ENCODE measurements at places on chromosomes 2 and 18.

- no peak for DNase-seq
Observed at GRCh38 chr18:21629089-21629832, 17.1 kb downstream of the SNRPD1 start.

DNA sequence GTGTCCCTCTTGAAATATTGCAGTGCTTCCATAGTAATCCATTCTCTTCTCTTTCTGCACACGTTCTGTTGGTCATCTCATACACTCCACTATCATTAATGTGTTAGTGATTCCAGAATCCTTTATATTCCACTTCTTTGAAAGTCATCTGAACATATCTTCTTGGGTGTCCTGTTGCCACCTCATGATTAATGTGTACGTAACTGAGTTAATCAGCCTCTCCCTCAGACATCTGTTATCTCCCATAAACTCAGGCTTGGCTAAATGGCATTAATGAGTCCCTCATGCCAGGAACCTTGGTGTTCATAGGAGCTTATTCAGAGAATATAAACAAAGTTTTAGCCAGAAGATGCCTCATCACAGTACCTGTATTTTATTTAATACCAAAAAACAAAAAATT lies 126.4 kb downstream of the NCOA1 start:
- DNase-seq: no peak

- DNase-seq: peak; percentile 74
Observed at GRCh38 chr18:77702686-77703085, 453.0 kb downstream of the GALR1 start.

- DNase-seq: no peak
Observed at GRCh38 chr18:27616324-27616723, 431.2 kb upstream of the CHST9 start.

DNA sequence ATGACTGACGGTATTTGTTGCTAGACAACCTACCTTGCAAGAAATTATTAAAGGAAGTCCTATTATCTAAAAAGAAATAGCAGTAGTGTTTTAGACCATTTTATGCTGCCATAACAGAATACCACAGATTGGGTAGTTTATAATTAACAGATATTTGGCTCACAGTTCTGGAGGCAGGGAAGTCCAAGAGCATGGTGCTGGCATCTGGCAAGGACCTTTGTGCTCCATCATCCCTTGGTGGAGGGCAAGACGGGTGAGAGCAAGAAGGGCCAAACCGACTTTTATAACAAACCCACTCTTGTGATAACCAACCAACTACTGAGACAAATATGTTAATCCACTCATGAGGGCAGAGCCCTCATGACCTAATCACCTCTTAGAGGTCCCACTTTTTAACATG lies 91.2 kb downstream of the DYNC1I2 start:
- no peak for DNase-seq

- no peak for DNase-seq
Observed at GRCh38 chr2:127630096-127630863, 15.7 kb upstream of the GPR17 start.

GRCh38 chr2:180322781-180323180 lies 315.7 kb upstream of the CWC22 start:
- no peak for DNase-seq

DNA sequence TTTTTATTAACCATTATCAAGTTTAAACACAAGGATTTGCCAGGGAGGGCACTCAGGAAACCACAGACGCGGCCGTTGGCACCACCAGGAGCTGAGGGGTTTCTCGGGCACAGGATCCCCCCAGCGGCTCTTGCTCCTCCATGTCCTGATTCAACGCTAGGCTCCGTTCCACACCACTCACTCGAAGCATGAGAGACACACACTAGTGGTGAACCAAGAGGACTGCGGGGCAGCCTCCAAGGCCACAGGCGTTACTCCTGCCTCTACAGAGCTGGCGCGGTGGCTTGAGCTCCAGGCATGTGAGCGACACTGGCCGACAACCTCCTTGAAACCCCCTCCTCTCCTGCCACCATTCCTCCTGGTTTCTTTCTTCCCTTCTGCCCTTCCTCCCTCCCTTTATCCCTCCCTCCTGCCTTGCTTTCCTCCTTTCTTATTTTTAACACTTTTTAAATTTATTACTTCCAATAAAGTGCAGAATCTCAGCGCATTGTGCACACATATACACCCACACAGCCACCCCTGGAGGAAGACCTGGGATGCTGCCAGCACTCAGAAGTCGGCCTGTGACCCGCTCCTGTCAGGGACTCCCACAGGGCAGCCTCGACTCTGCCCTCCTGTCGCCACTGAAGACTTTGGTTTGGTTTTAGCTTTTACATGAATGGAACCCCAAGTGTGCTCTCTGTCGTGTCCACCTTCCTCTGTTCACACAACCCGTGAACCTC lies 21.7 kb downstream of the COX7A2L start:
- DNase-seq: no peak

DNA sequence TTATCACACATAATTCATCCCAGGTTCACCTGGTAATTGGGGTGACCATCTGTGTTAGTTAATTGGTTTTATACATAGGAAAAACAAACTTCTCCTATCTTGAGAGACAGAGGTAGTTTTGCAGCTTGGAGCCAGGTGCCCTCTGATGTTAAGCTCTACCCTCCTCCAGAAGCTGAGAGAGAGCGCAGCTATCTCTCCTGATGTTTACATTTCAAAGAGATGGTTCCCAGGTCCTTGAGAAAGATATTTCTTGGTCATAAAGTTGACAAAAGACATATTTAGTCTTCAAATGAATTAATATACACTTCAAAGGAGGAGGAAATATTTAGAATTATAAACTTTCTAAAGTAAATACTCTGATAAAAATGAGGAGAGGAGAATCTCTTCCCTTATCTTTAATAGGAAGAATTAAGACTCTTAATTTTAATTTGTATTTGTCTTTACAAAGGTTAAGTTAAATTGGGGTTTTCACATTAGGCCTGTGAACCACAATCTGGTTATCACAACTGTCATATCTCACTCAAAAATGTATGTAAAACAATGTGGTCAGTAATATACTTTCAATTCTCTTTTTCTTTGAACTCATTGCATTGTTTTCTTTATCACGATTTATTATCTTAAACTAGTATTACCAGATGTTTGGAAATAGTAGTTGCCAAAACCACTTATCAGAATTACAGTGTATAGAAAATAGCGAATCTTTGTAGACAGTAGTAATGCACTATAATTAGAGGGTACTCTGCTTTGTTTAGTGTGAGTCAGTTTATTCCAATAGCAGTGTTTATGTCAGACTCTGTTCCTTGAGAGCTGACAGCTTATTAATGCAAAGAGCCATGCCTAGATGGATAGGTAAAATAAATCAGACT lies 26.8 kb downstream of the SERPINB4 start:
- DNase-seq: peak; percentile 85

DNA sequence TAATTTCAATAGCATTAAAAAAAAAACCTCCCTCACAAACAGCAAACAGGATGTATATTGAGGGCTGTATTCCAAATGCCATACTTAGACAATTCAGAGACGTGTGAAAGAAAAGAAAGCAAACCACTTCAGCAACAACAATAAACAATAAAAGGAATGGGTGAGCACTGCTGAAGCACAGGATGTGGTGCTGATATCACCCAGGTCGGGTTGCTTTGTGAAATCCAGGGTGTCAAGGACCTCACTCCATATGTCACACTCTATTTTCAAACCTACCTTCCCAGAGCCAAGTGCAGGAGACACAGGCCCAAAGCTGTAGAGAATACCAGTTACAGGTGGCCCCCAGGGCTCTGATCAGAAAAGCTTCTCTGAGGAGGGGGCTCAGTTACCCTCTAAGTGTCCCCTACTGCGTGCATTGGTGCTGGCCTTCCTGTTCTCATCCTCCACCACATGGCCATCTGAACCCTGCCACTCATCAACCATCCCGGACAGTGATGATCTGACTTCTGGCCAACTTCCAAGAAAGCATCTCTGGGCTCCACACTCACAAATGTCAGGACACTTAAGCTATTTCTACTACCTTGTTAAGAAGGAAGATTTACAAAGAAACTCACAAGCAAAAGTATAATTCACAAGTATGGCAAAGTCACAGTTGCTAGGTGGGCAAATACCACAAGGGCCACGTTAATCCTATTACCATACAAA lies 363.0 kb downstream of the SS18 start:
- DNase-seq: no peak

GRCh38 chr18:79111483-79111882 lies 42.3 kb downstream of the ATP9B start:
- DNase-seq: no peak

DNA sequence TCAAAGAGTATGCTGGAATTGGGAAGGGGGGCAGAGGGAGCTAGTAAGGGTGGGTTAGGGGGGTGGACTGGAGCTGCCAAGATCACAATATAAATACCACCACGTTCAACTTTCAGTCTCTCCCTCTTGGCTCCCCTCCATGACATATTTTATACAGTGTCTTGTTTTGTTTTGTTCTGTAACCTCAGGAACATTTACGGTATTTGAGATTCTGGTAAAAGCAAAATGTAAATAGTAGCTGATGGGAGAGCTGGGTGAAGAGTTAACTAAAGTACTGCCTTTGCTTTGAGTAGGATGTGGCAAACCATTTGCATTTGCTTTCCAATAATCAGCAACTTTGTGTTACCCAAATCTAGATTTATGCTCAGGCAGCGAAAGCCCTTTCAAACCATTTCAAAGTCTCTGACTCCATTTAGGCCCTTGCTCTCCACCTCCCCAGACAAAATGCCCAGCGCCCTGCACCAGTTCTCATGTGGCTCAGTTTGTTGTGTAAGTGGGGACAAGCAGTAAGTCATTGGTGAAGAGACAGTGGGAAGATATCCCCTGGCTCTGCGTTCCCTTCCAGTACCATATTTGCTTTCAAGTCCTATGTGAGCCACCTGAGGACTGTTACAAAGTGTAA lies 17.4 kb downstream of the IRS1 start:
- no peak for DNase-seq

GRCh38 chr2:65316072-65316471 lies 88.4 kb downstream of the ACTR2 start:
- no peak for DNase-seq

GRCh38 chr2:218478544-218478943 lies 59.6 kb downstream of the VIL1 start:
- no peak for DNase-seq

DNA sequence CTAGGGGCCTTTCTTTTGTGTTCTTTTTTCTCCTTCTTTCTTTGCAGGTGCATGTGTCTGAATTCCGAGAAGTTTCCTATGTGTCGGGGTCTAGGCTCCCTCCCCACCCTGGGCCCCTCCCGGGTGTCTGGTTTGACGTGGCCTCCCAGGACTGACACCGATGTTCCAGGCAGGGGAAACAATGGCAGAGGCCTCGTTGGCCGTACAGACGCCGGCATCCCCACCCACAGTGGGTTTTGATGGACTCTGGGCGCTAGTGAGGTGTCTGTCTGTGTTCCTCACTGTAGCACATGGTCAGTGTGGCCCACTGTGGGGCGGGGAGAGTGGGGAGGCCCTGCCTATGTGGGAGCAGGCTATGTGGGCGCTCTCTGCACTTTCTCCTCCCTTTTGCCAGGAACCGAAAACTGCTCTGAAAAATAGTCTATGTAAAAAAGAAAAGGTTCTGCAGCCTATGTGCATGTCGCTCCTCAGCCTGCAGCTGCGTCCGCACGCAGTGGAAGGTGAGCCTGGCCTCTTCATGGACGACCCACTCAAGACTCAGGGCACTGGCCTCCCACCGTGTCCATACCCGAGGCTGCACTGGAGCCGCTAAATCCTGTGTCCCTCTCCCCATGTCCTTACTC lies 90.9 kb upstream of the ASB18 start:
- DNase-seq: no peak

DNA sequence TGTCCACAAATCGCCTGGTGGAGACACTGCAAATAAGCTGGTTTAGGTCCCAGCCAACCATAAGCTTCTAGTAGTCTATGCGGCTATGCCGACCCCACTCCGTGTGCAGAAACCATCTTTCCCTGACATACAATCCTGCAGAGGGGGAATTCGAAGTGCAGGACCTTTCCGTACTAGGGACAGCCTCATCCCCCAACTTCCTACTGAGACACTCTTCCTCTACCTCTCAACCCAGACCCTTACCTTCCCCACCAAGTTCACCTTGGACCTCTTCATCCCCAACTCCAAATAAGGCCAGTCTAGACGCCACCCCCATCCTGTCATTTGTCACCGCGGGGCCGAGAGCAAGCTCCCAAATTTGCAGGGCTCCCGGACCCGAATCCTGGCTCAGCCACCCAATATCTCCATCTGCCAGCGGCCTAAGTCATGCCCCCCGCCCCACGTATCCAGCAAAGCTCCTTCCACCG lies 496 bp downstream of the SUCLG1 start:
- no peak for DNase-seq

- no peak for DNase-seq
Observed at GRCh38 chr2:16584084-16584483, 81.5 kb downstream of the CYRIA start.

- DNase-seq: no peak
Observed at GRCh38 chr2:105553538-105554196, 154.8 kb upstream of the FHL2 start.

DNA sequence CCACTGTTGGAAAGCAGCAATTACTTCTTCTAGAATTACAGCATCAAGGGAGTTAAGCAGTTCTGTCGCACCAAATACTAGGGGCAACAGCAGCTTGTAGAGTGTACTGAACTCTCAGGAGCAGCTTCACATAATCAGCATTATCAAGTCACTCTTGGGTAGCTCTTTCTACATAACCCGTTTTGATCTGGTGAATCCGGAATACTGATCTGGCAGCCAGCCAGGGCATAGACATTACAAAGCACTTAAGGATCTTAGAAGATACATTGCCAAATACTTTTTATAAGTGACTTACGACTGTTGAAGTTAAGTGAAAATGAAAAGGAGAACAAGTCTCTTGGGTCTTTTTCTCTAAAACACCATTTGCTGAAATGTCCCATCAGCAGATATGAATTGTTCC lies 73.2 kb upstream of the NETO1 start:
- no peak for DNase-seq

DNA sequence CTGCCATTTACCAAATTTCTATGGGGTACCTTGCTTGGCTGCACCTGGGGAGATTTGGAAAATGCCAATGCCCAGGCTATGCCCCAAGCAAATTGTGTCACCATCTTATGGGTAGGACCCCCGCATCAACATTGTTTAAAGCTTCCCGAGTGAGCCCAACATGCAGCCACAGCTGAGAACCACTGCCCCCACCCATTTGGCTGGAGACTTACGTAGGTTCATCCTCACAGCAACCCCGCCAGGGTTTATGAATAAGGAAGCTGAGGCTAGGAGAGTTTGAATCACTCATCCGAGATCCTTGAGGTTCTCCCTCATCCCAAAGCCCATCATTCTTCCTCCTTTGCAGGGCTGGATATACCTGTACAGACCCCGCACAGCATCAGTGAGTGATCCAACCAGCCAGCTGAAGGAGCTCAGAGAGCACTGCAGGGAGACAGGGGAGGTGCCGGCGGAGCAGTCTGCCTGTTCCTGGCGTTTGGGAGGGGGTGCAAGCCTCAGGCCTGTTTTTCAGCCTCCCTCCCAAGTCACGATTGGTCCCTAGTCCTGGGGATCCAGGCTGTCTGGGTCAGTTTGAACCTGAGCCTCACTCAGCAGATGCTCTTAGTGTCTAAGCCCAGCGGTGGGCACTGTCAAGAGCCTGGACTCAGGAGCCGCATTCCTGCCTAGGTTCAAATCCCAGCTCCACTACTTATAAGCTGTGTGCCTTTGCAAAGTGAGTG lies 164.9 kb downstream of the SMAD7 start:
- no peak for DNase-seq

GRCh38 chr2:14285812-14286211 lies 346.7 kb upstream of the LRATD1 start:
- no peak for DNase-seq

- no peak for DNase-seq
Observed at GRCh38 chr2:98583816-98584618, 24.3 kb downstream of the COA5 start.
